ENCODE measurements at places on chromosomes 6 and 20.

DNA sequence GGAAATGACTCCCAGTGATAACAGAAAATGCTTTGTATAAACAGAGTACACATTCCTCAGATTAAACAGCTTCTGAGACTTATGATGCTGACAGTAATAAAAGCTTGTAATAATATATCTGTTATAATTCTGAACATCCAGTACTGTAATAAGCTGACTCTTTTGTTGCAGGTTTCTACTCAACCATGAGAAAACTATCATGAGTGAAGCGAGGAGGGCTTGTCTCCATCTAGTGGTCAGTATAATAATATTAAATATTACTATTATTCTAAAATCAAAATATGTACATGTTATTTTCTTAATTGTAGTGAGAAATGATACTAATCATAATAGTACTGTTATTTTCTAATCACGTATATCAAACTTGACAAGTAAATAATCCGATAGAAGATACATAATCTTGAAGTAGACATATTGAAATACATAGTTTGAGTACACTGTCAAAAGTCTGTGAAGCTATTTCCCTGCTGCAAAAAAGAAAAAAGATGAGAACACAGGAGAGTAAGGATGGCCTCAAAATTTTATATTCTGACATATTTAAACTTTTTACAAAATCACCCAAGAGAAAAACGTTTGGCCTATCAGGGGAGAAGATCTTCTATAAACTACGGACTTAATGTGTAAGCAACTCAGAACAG, 183.1 kb downstream of the MOXD1 start:
- DNase-seq, result no peak

DNA sequence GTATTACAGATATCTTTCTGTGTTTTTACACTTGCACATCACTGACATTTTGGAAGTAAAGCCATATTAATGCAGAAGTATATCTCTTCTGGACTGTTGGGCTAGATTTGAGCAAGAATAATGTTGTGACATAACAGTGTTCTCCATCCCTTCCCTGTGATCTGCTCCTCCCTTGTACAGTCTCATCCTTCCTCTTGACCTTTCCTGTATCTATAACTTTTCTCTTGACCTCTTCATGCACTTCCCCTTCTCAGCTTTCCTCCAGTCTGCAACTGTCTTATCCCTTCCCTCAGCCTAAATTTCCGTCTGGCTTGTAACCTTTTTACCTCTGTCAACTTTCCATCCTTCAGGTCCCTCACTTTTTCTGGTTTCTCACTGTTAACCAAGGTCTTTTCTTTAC, 29.8 kb downstream of the NCOA3 start:
- no peak for DNase-seq

GRCh38 chr6:163327921-163328320, 86.6 kb upstream of the QKI start:
- no peak for DNase-seq

- no peak for DNase-seq
Measured at GRCh38 chr20:982754-983153, 19.4 kb downstream of the RSPO4 start.

- DNase-seq, result no peak
Measured at GRCh38 chr20:33320006-33320405, 37.0 kb downstream of the BPIFB1 start.

GRCh38 chr6:96886519-96886918, 11.2 kb downstream of the NDUFAF4 start:
- DNase-seq, result no peak

GRCh38 chr20:5741089-5741488, 9.1 kb upstream of the SHLD1 start:
- no peak for DNase-seq

DNA sequence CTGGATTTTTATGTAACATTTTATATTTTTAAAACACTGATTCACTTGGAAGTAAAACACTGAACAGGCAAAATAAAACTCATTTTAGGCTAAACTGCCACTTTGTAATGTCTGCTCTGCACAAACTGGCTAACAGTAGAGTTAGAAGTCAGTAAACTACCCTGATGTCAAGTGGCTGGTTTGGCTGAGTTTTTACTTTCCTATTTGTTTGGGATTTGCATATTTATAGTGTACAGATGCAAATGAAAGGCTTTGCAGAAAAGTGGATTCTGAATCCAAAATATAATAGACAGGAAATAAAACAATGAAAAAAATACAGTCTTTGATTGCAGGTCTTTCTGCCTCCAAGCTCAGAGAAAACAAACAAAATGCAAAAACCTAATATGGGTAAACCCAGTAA, 213.1 kb downstream of the CDH26 start:
- no peak for DNase-seq

DNA sequence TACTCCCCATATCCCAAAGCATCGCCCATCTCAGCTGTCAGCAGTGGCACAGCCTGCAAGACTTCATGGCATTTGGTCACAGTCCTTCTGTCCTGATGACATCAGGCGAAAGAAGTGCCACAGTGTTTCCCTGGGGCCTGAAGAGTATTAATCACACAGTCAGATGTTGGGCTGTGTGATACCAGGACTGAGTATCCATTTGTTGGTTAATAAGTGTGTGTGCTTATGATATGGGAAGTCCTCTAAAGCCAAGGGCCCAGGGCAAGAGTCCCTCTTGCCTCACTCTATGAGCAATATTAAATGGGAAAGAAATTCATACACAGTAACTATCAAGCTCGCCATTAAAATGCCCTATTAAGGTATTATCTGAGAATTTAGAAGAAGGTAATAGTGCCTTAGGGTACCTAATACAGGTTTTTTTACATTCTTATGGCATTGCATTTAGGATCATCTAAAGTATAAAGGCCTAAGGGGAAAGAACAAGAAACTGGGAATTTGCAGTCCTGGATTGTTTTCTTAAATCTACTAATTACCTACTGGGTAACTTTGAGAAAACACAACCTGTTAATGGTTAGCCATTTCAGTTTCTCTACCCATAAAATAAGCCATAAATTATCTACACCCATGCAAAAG, 204.1 kb upstream of the PREP start:
- DNase-seq, result no peak

- no peak for DNase-seq
Measured at GRCh38 chr6:118750143-118750542, 98.8 kb upstream of the CEP85L start.

GRCh38 chr6:159919011-159919511, 28.3 kb downstream of the MAS1 start:
- DNase-seq, result peak; percentile 32

DNA sequence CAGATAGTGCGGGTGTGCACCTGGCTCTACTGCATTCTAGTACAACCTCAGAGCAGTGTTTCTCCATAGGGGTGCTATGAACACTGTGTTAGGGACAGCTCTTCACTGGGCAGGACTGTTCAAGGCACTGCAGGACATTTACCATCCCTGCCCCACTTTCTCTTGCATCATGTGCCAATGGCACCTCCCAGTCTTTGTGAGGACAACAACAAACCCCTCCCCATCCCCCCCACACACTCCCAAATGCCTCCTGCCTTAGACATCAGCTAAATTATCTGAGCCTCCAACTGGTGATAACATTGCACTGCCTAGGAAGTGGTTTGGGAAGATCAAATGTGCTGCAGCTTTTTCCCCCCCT, 98.9 kb downstream of the FYN start:
- DNase-seq, result no peak

DNA sequence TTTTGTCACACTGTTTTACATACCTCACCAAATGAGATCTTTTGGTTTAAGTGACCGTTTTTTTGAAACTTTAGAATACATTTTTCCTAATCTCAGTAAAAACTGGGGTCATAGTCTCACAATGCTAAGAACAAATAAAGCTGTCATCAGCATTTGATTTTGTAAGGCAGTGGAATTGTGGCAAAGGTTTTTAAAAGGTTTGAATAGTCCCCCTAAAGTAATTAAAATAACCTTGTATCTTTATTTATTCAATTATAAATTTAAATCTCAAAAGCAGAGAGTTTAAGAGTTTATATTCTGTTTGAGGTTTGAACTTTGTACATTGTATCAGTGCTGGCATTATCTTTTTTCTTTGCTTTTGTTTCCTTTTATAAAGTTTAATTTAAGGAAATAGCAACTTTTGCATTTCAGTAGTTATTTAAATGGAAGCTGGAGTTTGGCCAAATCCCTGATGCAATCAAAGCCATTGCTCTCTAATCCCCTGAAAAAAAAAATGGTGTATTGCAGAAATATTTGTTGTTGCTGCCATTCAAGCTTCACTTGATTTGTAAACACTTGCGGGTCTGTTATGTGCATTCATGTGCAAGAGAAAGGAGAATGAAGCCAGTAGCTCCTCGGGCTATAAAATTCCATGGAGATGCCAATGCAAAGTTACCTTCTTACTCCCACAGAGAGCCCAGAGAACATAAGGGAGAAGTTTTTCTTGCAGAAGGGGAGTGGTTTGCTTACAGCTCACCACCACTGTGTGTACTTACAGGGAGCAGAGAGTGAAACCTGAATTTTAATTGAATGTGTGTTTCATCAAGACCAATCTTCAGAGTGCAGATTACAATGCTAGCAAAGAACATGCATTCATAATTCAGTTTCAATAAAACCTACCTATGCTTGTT, 391.8 kb downstream of the ARHGAP18 start:
- peak; percentile 65 for DNase-seq

- DNase-seq, result no peak
Measured at GRCh38 chr20:57481281-57481711, 43.6 kb downstream of the CTCFL start.

GRCh38 chr6:88048578-88048977, 937 bp downstream of the SPACA1 start:
- no peak for DNase-seq

- DNase-seq, result peak; percentile 27
Measured at GRCh38 chr20:51126337-51126736, 103.4 kb upstream of the KCNG1 start.

GRCh38 chr6:88143421-88144157, 22.6 kb downstream of the CNR1 start:
- no peak for DNase-seq

GRCh38 chr6:86203044-86203443, 560.4 kb upstream of the SYNCRIP start:
- no peak for DNase-seq

DNA sequence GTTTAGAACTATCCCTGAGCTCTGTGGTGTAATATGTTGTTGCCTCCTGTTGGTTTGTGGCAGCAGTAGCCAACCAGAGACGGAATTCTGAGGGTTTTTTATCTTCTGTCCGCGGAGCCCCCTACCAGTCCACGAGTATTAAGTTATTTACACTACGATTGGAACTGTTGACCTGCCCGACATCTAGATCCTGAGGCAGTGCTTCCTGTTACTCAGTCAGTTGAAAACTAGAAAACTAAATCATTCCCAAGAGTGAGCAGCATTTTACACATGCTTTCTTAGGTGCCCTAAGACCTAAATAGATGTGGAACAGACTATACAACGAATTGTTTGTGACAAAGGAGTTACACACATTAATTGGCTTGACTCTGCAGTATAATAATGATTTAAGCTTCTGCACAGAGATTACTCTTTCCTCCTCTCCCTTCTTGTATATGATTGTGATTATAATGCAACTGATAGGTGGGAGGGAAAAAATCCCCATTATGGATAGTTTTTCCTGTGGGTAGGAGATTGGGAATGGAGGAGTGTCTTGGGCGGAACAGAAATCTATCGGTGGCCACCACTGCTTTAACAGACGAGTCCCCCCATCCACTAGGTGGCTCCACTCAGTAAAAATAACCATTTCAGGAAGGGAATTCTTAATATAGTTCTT, 1.7 kb downstream of the LOC128125822 start:
- peak; percentile 62 for DNase-seq

DNA sequence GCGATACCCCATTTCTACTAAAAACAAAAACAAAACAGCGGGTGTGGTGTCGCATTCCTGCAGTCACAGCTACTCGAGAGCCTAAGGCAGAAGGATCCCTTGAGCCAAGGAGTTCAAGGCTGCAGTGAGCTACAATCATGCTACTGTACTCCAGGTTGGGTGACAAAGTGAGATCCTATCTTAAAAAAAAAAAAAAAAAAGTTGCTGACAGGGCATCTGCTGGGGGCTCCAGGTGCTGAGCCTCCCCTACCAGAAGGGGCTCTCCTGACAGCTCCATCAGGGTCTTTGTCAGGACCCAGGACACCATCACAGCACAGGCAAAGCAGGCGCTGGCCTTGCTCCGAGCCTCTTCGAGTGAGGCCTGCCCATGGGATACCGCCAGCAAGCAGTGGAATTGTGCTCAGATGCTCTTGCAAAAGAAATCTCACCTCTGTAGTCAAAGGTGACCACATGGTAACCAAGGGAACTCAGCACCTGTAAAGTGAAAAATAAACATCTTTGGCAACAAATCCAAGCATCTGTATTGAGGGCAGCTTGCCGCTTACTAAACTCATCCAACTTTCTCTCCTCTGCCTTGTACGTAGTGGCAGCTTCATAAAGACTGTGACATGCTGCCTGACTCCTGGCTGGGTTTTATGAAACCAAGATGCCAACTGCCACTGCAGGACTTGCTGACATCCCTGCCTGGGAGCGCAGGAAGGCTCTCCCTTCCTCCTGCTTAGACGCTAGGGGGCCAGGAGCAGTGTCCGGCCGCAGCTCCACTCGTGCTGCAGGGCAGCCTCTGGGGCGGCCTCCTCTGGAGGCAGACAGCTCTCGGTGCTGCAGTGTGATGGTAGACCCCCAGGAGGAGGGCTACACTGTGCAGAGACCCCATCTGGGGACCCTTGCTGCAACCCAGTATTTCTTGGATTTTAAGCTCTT, 66.9 kb downstream of the PYGB start:
- no peak for DNase-seq

DNA sequence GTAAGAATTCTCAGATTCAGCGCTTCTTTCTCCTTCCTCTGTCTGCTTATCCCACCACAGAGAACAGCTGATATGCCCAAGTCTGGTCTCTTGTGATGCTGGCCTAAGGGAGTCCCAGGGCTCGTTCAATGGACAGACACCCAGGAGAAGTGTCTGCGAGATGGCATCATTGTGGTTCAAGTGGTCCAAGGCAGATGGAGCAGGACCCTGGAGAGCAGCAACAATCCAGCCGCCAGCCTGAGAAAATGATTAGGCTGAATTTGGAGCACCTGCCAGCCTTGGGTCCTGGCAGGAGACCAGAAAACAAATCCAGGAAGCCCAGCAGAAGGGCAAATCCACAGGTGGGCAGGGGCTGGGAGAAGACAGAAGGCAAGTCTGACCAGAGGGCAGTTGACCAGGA, 145.8 kb downstream of the PTPRT start:
- DNase-seq, result peak; percentile 58

GRCh38 chr20:835608-836045, 2.1 kb downstream of the FAM110A start:
- no peak for DNase-seq

DNA sequence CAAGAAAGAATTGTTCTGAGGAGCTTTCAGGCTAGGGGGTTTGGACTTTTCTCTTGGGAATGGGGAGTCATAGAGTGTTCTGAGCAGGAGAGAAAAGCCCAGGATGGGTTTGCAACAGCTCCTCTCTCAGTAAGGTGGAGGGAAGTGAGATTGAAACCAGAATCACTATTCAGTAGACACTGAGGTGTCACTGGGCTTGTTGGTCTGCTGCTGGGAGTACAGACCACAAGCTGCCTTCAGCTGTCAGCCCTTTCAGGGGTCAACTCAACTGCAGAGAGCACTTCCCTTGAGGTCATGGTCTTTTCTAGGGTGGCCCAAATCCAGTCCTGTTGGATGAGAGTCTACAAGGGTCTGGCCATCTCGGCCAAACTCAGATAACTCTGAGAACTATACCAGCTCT, 12.9 kb upstream of the FOXA2 start:
- no peak for DNase-seq
